Stimulated activated CD8-positive, alpha-beta memory T cell treated with anti-CD3 and anti-CD28 coated beads, Interleukin-12 subunit alpha, Interleukin-12 subunit beta, amount 100 ng/mL, for 4 hours (primary cell): ENCODE measurements at places on chromosomes 2 and 18.

GRCh38 chr18:62838475-62839098, 123.2 kb downstream of the PHLPP1 start:
- DNase-seq: no peak

GRCh38 chr2:47249157-47249900, 94.2 kb upstream of the STPG4 start:
- no peak for DNase-seq

DNA sequence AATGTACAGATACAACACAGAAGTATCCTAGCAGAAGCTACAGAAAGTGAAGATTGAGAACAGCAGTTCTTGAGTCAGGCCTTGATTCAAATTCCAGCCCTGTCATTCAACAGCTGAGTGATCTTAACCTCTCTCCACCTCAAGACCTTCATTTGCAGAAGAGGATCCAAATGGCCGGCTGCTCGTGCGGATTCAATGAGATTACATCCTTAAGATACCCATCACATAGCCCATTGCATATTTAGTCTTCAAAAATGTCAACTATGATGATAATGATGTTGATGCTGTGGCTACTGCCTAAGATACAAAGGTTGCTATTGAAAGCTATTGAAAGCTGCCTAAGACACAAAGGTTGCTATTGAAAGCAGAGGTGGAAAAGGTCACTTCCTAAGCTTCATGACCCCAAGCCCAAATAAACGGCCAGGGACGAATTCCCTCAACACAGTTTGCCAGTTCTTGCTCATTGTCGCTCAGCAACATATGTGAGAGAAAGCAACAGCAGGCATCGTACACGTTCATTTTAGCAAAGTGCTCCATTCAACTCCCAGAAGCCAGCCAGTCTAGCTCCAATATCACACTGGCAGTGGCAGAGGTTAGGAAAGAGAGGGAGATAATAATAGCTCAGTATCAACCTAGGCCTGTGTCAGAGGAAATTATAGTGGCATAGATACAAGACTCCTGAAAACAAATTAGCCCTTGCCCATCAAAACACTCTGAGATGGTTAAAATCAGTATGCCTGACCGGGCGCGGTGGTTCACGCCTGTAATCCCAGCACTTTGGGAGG, 36.1 kb downstream of the MRPL35 start:
- DNase-seq: no peak

- DNase-seq: no peak
Measured at GRCh38 chr18:13452388-13452811, 233.8 kb downstream of the LDLRAD4 start.

DNA sequence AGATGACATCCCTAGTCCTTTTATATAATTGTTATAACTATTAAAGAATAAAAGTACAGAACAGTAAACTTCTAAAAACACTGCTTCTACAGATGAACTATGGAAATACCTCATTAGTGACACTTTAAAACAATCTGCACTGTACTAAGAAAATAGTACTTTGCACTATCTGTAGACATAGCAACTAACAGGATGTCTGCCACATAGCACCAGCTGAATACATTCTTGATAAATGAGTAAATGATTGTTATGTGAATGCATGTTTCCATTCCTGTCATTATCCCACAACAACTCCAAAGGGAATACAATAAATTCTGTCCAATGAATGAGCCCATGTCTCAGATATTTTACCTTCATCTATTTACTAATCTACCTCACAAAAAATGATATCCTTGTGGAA, 115.3 kb upstream of the SLC35G4 start:
- no peak for DNase-seq

GRCh38 chr2:104857262-104858005, 3.5 kb downstream of the POU3F3 start:
- no peak for DNase-seq

DNA sequence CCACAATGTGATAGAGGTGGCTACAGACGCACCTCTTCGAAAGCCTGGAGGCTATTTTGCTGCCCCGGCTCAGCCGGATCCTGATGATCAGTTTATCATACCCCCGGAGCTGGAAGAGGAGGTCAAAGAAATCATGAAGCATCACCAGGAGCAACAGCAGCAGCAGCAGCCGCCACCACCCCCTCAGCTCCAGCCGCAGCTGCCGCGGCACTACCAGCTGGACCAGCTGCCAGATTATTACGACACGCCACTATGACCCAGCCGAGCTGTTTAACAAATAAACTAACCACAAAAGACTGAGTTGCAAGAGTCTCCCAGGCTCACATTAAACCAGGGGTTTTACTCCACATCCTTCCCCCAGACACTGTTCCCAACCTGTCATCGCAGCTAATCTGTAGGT, 263.8 kb downstream of the PHLPP1 start:
- DNase-seq: no peak

DNA sequence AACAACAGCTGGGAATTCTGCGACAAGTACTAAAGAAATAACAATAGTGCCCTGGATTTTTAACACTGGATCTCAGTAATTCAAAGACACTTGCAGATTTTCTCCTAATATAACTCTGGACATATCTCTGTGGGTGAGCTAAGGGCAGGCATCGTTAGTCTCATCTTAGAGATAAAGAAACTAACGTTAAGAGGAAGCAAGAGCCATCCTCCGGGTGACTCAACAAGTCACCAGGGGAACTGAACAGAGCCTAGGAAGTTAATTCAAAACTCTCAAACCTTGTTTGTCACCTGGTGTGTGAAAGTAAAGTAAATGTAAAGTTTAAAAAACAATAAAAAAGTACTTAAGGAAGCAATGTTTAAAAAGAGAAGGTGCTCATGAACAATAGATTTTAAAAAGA, 41.6 kb upstream of the NRP2 start:
- DNase-seq: no peak

- no peak for DNase-seq
Measured at GRCh38 chr18:555705-556457, 24.3 kb upstream of the CETN1 start.

- DNase-seq: no peak
Measured at GRCh38 chr2:54683596-54683995, 39.9 kb upstream of the EML6 start.

GRCh38 chr2:119490106-119490505, 34.2 kb downstream of the SCTR start:
- DNase-seq: no peak

DNA sequence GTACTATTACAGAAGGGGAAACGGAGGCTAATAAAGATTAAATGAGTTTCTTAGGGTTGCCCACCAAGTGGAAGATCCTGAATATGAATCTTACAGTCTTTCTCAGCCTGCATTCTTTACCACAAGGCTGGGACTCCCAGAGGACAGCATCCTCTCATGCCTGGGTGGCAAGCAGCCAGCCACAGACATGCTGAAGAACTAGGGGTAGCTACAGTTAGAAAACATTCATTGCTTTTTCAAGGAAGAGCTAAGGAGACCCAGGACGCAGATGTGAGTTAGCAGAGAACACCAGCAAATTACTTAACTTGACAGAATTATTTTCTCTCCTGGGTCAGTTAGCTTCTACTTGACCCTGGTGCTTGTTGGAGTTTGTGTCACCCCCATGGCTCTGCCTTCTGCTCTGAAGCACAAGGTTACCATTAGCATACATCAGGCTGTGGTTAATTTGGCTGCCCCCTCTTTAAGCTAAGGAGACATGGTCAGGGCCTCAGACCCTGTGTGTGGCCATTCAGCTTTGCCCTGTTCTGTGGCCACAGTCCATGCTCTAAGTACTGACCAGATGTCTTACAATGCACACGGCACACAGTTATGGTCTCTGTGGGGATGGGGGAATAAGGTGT, 132.3 kb upstream of the TNP1 start:
- no peak for DNase-seq

DNA sequence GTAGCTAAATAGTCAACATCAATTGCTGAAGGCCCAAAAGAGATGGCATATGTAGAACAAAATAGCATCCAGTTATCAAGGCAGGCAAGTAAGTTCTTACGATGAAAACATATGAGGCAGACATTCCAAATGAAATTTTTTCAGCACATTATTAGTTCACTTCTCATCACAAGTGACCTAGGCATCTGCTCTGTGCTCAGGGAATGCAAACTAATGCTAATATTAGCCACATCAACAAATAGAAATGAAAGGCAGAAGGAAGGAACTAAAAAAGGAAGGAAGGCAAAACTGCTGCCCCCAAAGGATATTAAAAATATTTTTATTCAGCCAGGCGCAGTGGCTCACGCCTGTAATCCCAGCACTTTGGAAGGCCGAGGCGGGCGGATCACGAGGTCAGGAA, 51.2 kb upstream of the ROCK1 start:
- DNase-seq: no peak

GRCh38 chr2:186853951-186854350, 5.0 kb upstream of the ZSWIM2 start:
- no peak for DNase-seq

- DNase-seq: no peak
Measured at GRCh38 chr2:47265751-47266231, 110.7 kb upstream of the STPG4 start.
